WTC11 (cell line): ENCODE measurements at places on chromosomes 13 and 19. TPM values are rescaled to one million over a fixed set of nuclear protein-coding genes. Genes with fewer than 3 reads are reported as not detected.

DNA sequence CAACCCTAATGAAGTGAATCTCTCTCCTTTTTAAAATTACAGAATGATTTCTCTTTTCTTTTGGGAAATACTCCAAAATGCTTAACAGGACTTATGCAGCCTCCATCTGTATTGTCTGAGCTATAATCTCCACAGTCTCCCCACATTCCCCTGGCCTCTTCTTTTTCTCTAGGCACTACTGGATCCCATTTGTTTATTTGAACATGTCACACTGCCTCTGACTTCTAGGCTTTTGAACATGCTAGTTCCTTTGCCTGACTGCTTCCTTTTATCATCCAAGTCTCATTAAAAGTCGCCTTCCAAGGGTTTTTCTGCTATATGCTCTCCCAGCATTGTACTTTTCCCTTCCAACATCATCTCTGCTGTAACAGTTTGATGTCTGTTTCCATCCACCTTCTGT, 548.7 kb downstream of the PCDH9 start:
- no peak for DNase-seq

The ALOX5AP gene
- total RNA-seq: 0.30 TPM in 1 of 3 replicates, not detected in the others

GRCh38 chr13:94318418-94318817, 161.1 kb downstream of the DCT start:
- DNase-seq: no peak

DNA sequence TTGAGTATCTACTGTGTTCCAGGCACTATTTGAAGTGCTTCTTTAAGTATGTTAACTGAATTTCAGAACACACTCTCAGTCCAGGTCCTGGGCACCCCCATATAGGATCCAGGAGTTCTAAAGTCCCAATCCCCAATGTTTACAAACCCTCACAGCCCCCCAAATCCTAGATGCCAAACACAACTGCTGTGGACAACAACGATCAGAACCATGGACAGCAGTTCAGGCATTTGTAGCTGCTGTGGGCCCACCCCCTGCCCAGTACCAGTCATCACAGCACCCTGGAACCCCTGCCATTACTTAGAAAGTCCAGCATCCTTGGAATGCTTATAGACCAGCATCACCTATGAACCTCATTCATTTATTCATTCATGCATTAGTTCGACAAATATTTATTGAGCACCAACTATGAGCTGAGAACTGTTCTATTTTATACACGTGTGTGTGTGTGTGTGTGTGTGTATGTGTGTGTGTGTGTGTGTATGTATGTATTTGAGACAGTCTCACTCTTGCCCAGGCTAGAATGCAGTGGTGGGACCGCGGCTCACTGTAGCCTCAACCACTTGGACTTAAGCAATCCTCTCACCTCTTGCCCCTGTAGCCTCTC, 19.3 kb upstream of the SDHAF1 start:
- DNase-seq: peak; percentile 49

The ZNF600 gene
- total RNA-seq: 11.7 to 13.4 TPM (median 13.2 TPM) in 3 replicates

DNA sequence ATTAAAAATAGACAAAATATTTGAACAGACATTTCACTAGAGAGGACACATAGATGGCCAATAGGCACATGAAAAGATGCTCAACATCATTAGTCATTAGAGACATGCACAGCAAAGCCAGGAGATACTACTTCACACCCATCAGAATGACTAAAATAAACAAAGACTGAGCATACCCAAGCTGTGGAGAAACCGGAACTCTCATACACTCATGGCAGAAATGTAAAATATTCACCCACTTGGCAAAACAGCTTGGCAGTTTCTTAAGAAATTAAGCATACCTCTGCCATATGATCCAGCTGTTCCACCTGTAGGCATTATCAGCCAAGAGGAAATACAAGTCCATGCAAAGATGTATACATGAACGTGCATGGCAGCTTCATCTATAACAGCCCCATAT, 213.4 kb downstream of the TSHZ3 start:
- no peak for DNase-seq
